CD8-positive, alpha-beta memory T cell (primary cell): ENCODE measurements at places on chromosomes 2 and 18. TPM values are rescaled to one million over a fixed set of nuclear protein-coding genes. Genes with fewer than 3 reads are reported as not detected.

DNA sequence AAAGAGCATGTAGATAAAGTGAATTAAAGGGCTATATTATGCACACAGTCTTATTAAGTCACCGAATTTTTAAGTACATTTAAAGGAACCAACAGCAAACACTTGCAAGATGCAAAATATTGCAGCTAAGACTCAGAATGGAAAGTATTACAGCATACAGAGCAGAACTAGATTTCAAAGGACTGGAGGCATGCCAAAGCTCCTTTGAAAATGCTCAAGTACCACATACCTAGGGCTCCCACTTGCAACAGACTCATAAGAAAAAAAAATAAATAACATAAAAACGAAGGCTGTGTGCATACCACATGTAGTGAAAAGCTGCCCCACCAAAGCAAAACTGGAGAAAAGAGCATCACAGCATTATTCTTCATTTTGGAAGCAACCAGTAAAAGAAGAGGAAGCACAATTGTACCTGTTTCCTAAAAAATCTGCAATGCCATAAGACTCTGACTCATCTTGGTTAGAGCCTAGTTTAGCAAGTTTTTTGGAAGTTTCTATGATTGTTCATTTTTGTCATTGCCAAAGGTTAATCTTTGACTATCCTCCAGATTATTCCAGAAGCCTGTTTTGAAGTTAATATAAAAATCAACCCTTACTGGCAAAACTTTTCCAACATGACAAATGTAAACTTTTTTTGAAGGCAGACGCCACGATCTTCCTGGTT, 306.0 kb upstream of the COL3A1 start:
- no peak for DNase-seq
- H3K27me3 ChIP-seq: no peaks in the 10 kb centered on the region
- no peak overlapping the region for H3K27ac ChIP-seq
- H3K4me3 ChIP-seq: no peak overlapping the region
- H3K36me3 ChIP-seq: no peaks in the 10 kb centered on the region
- H3K4me1 ChIP-seq: no peaks in the 10 kb centered on the region

GRCh38 chr2:158011055-158011771, 90.5 kb upstream of the UPP2 start:
- no peaks in the 10 kb centered on the region for H3K27me3 ChIP-seq
- H3K4me1 ChIP-seq: no peaks in the 10 kb centered on the region
- no peaks in the 10 kb centered on the region for H3K36me3 ChIP-seq
- no peak overlapping the region for H3K4me3 ChIP-seq
- H3K27ac ChIP-seq: no peak overlapping the region

GRCh38 chr2:217919204-217919603, 83.6 kb downstream of the TNS1 start:
- no peak for DNase-seq
- H3K4me1 ChIP-seq: no peaks in the 10 kb centered on the region
- H3K4me3 ChIP-seq: no peak overlapping the region

DNA sequence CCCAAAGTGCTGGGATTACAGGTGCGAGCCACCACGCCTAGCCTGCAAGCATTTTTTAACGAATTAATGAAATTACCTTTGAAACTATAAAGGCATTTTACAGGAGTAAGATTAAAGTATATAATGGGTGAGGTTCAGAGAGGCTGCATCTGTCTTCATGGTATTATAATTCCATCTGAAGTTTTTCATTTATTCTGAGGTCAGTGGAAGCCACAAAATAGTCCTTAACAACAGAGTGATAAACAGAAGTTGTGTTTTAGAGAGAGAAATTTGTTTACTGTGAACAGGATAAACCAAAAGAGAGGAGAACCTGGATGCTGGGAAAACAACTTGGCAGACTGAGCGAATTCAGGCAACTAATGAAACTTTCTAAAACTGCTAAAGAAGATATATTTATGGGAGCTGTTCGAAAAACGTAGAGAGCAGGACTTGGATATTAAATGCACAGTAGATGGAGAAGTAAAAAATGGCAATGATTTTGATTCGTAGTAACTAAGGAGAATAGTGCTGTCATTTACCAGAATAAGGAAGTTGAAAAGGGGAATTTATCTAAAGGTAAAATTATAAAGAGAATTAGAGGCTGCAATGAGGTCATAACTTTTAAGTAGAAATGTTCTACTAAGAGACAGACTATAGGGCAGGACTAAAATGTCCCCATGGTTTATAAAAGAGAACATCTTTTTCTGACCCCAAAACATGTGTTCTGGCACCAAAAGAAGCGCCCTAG, 37.9 kb upstream of the ITGA4 start:
- no peaks in the 10 kb centered on the region for H3K4me1 ChIP-seq
- no peaks in the 10 kb centered on the region for H3K27me3 ChIP-seq
- no peak for DNase-seq
- H3K36me3 ChIP-seq: no peaks in the 10 kb centered on the region
- no peak overlapping the region for H3K4me3 ChIP-seq

DNA sequence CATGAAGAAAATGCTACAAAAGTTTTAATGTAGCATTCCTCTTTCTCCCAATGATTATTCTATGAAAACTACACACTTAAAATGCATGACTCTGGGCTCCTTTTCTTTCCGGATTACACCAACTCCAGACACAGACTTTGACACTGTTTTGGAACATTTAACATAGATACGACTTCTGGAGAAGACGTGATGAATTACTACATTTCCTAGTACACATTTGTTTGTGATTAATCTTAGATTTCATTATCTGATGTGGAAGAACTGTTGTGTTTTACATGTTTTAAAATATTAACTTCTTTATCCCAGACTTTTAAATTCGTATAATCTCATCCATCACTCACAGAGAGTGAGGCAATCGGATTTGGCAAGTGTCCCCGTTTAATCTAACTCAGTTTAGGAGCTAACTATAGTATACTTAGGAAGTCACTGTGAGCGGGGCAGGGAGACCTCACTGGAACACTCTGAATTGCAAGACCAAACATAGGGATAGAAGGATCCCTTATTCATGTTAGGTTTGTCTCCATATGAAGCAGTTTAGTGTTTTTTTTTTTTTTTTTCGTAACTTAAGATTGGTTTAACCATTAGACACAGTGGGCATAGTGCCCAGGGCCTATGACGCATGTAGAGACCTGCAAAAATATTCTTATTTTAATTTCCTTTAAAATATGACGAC, 66.7 kb downstream of the PDE1A start:
- no peak overlapping the region for H3K4me3 ChIP-seq
- DNase-seq: no peak
- no peaks in the 10 kb centered on the region for H3K36me3 ChIP-seq
- no peaks in the 10 kb centered on the region for H3K4me1 ChIP-seq
- H3K27me3 ChIP-seq: no peaks in the 10 kb centered on the region

DNA sequence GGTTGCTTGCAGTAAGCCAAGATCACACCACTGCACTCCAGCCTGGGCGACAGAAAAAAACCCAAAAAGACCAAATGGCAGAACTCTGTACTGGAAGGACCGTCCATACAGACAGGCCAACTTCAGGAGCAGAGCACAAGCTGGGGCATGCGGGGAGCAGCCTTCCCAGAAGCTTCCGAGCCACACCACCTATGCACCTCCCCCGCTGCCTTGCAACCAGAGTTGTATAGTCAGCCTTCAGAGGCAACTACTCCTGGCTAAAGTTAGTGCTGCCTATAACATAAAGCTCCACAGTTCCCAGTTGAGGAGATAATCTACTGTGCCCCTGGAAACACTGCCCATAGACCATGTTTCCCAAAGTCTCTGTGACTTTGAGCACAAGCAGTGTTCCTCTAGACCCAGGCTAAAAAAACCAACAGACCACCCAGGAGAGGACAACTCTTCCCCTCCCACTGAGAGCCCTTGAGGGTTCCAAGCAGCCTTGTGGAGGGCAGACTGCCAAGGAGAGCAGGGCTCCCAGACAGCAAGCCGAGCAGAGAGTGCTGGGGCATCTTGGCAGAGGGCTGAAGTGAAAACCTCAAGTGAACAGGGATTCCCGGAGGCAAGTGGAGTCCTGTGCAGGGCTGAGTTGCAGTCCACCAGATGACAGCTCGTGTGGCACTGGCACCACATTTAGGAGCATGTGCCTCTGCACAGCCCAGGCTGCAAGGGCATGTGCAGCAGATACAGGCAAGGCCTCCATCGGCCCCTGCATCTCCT, 6.8 kb downstream of the SFT2D3 start:
- no peak overlapping the region for H3K27ac ChIP-seq
- peaks cover 33% of the 10 kb centered on the region for H3K36me3 ChIP-seq
- peaks cover 23% of the 10 kb centered on the region for H3K4me1 ChIP-seq
- DNase-seq: no peak
- H3K27me3 ChIP-seq: no peaks in the 10 kb centered on the region
- no peak overlapping the region for H3K4me3 ChIP-seq

DNA sequence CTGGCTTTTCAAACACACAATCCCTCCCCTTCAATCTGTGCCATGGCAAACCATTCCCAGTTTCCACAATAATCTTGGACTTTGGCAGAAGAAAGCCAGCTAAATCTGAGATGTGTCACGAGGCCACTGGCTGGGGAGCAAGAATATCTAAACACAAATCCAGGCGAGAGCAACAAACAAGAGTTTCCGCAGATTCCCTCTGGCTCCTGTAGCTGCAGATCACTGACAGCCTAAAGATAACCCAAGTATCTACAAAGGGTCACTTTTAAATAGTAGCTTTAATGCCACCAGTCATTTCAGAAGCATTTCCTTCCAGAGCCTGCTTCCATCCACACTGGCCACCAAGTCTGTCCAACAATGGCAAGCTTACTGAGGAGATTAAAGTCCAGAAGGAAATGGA, 86.9 kb downstream of the ACVR1 start:
- H3K27ac ChIP-seq: no peak overlapping the region
- DNase-seq: no peak
- peaks cover 7% of the 10 kb centered on the region for H3K4me1 ChIP-seq
- no peaks in the 10 kb centered on the region for H3K27me3 ChIP-seq
- H3K36me3 ChIP-seq: no peaks in the 10 kb centered on the region

DNA sequence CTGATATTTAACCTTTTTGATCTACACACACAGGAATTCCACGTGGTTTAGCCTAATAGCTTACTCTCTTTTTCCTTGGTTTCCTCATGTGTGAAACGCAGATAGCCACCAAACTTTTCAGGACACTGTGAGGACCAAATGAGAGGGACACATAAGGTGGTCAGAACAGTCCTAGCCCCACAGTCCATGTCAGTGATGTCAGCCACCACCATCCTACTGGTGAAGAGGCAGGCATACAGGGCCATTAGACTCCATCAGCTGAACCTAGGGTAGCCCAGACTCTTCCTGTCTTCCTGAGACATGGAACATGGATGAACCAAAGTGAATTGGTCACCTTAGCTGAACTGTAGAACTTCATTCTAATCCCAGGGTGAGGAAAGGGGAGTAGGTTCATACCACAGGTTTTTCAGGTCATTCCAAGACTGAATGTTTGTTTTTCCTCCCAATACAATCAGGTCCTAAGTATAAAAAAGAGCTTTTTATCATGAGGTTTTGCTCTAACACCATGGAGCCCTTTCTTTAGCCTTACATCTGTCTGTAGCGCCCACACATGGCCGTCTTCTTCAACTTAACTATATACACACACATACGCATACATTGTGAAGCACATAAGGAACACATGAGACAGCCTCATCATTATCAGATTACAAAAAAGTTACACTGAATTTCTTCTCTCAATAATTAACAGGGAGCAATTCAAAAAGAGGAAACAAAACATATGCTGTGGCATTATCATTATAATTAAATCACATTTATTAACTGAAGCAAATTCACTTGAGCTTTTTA, 18.5 kb upstream of the NFE2L2 start:
- H3K4me1 ChIP-seq: no peaks in the 10 kb centered on the region
- no peak for DNase-seq
- no peaks in the 10 kb centered on the region for H3K36me3 ChIP-seq
- no peaks in the 10 kb centered on the region for H3K27me3 ChIP-seq

REG1B gene
- total RNA-seq: not detected

CD8B2 gene
- 3.6 TPM for total RNA-seq

STK39 gene
- 25.7 TPM for total RNA-seq

AFF3 gene
- 0.53 TPM for total RNA-seq
